ENCODE measurements at places on chromosomes 2 and 18.

DNA sequence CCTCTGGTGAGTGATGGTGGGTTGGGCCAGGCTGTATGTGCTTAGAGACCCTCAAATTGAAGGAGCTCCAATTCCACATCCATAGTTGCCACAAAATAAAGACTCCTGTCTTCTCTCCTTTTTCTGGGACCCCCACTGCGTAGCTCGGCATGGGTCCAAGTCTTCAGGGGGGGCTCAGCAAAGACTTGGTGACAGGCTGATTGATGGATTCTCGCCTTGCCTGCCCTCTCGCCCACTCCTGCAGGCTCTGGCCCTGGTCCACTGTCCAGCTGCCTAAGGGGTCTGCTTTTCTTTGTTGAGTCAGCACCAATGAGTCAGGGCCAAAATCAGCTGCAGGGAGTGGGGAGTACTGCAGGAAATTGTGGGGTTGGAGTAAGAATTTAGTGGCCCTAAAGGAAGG is 21.5 kb downstream of the RPL37A start:
- no peak for DNase-seq

GRCh38 chr2:47307066-47307465 is 95.9 kb upstream of the MSH2 start:
- DNase-seq: no peak

DNA sequence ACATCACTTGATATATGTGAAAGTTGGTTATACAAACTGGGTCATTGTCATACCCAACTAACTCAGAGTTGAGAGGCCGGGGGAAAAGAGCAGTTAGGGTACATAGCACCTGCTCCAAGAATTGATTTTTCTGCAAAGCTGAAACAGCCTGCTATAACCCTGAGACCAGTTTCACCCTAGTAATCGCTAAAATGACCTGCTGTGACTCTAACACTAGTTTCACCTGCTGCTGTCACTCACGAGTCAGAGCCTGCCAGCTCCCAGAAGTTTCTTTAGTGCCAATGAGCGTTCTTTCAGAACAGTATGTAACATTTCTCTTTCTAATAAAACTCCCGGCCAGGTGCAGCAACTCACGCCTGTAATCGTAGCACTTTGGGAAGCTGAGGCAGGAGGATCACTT is 28.0 kb downstream of the SRSF7 start:
- DNase-seq: no peak

- DNase-seq: no peak
These were observed 144.4 kb upstream of the ITGA6 start for GRCh38 chr2:172282944-172283343.

DNA sequence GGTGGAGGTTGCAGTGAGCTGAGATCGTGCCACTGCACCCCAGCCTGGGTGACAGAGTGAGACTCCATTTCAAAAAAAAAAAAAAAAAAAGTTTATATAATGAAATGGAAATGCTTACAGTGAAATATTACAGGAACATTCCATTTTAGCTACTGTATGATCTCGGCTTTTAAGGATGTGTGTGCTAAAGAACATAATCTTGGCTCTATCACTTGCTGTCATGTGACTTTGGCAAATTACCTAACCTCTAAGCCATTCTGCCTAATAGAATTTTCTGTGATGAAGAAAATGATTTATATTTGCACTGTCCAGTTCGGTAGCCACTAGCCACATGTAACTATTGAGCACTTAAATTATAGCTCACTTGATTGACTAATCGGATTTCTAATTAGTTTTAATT is 36.3 kb downstream of the SMAD4 start:
- no peak for DNase-seq

DNA sequence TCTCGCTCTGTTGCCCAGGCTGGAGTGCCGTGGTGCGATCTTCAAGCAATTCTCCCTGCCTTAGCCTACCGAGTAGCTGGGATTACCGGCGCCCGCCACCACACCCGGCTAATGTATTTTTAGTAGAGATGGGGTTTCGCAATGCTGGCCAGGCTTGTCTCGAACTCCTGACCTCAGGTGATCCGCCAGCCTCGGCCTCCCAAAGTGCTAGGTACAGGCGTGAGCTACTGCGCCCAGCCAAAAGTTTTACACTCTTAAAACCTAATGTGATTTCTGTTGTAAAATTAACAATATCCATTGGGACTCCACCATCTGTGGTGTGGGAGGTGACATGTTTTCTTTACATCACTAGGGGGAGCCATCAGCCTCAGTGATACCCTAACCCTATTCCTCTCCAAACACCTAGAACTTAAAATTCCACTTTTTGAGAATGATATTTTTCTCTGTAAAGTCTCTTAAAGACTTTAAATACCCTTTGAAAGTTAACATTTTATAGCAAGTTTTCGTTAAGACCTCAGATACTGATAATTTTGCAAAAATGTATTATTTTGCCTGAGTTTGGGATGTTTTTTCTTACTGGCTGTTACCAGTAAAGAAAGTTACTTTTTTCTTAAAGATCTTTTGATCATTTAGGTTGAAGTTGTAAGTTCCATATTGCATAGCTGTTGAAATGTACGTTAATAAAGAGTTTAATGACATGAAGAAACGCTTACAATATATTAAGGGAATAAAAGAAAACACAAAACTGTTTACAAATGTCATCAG is 11.6 kb upstream of the EIF2AK2 start:
- no peak for DNase-seq

DNA sequence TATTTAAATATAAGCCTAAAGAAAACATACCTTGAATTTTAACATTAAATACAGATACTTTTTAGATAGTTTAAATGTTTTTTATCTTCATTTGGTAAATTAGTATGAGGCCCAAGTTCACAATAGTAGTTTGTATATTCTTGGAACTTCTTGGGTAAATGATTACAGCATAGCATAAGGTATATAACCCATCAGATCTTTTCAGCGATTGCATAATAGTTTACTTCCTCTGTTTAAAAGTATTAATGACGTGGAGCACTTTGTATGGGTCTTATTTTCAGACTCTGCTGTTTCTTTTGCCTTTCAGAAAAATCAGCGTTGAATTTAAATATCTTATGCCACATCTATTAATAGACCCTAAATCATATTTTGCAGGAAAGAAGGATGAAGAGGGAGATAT is 60.2 kb downstream of the CHRNA1 start:
- DNase-seq: no peak

- no peak for DNase-seq
These were observed 4.0 kb upstream of the RTP5 start for GRCh38 chr2:241865416-241865956.

GRCh38 chr2:234488913-234489451 is 7.9 kb downstream of the ARL4C start:
- DNase-seq: no peak

DNA sequence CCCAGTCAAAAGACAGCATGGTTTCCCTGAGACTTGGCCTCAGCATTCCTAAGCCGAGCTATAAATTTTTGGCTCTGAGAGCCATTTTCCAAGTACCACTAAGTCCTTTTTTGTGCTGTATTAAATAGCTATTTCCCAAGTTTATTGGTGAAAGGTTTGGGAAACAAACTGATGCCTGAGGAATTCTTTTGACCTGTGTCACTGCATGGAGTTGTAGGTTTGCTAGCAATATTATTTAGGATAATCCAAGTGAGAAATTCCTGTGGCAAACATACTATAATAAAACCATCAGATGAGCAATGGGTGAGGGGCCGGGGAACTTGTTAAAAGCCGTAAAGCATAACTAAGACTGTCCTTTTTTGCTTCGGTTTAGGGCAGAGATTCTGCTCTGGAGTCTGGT is 28.4 kb downstream of the ARHGAP28 start:
- DNase-seq: no peak

GRCh38 chr2:224709301-224709700 is 6.9 kb downstream of the CCDC195 start:
- DNase-seq: no peak

GRCh38 chr2:90221300-90221651 is 1529.8 kb downstream of the RPIA start:
- DNase-seq: no peak

DNA sequence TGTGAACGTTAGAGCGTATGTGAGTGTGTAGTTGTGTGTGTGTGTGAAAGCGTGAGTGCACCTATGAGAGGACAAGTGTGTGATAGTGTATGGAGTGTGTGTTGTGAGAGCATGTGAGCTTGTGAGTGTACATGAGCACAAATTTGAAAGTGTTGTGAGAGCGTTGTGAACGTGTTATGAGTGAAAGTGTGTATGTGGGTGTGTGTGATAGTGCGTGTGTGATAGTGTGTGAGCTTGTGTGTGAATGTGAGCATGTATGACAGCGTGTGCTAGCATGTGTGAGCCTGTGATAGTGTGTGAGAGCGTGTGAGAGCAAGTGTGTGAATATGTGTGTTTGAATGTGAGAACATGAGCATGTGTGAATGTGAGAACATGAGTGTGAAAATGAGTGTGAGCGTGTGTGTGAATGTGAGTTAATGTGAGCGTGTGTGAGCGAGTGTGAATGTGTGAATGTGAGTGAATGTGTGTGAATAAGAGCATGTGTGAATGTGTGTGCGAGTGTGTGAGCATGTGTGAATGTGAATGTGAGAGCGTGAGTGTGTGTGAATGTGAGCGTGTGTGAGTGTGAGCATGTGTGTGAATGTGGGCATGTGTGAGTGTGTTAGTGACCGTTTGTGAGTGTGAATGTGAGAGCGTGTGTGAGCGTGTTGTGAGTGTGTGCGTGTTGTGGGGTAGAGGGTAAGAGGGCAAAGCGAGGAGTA is 25.0 kb downstream of the RALB start:
- DNase-seq: no peak

GRCh38 chr2:178521304-178522150 is 41.3 kb downstream of the PLEKHA3 start:
- DNase-seq: no peak

- no peak for DNase-seq
These were observed 347.4 kb upstream of the KLHL29 start for GRCh38 chr2:23037596-23037995.

GRCh38 chr2:187107001-187107400 is 258.0 kb upstream of the ZSWIM2 start:
- no peak for DNase-seq

- DNase-seq: no peak
These were observed 109.1 kb downstream of the HAUS1 start for GRCh38 chr18:46213295-46213694.
